Brain pericyte (primary cell): ENCODE measurements at places on chromosomes 2 and 18.

GRCh38 chr2:201984800-201985525, 48.7 kb upstream of the FZD7 start:
- no peak for DNase-seq

GRCh38 chr18:49618742-49619681, 57.2 kb downstream of the LIPG start:
- no peak for DNase-seq

GRCh38 chr2:236938126-236938525, 147.6 kb upstream of the COPS8 start:
- DNase-seq = no peak

- DNase-seq = no peak
These were observed 53.8 kb upstream of the RBBP8 start for GRCh38 chr18:22879293-22879692.

GRCh38 chr2:159108181-159108893, 139.9 kb downstream of the TANC1 start:
- DNase-seq = no peak

DNA sequence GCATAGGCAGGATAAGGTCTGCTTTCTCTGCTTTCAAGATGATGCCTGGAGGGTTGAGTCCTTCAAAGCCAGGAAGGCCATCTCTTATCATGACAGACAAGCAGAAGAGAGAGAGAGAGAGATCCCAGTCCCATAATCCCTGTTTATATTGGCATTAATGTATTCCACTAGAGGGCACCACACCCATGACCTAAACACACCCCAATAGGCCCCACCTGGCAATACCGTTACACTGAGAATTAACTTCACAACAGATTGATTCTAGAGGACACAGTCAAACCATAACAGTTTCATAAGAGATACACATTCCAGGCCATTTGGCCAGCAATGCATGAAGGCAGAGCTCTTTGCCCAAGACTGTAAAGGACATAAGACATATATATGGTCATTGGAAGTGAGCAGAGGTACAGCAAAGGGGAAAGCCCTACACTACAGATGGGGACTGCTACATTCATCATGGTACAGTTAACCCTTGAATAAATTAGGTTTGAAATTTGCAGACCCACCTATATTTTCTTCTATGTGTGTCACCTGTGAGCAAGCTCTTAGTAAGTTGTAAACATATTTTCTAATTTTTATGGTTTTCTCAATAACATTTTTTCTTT, 1516.1 kb downstream of the RPIA start:
- no peak for DNase-seq

DNA sequence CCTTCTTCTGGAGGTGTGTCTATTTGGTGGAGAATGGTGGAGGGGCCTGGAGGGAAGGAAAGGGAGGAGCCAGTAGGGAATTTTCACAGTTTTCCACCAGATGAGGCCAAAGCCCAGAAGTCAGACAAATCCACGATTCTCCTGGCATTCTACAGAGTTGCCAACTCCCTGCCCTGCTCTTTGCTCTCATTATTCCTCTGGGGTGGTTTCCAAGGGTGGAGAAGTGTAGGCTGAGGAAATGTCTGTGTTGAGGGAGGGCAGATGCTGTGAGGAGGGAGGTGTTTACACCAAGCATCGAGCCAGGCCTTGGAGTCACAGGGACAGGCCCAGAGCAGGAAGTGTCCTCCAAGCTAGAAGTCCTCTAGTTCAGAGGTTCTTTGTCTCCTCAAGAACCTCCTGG, 124.1 kb upstream of the LGALSL start:
- no peak for DNase-seq

DNA sequence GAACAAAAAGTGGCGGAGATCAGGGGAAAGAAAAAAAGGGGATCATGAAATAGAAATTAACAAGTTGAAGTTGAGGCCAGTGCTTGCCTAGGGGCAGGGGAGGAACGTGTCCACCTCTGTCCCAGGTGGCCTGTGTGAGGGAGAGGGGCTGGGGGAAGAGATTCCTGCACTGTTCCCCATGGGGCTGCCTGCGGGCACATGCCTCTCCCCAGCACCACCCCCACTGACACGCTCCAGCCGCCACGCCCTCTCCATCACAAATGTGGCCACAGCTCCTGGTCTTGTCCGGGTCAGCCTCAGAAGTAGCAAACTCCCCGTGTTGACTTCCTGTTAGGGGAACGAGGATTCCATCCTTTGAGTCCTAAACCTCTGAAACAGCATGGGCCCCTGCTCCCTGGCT, 161.2 kb downstream of the GLI2 start:
- no peak for DNase-seq

- no peak for DNase-seq
These were observed 116.8 kb upstream of the RAB6C start for GRCh38 chr2:129862668-129863067.

- DNase-seq = no peak
These were observed 79.5 kb upstream of the OTOF start for GRCh38 chr2:26557244-26557925.

DNA sequence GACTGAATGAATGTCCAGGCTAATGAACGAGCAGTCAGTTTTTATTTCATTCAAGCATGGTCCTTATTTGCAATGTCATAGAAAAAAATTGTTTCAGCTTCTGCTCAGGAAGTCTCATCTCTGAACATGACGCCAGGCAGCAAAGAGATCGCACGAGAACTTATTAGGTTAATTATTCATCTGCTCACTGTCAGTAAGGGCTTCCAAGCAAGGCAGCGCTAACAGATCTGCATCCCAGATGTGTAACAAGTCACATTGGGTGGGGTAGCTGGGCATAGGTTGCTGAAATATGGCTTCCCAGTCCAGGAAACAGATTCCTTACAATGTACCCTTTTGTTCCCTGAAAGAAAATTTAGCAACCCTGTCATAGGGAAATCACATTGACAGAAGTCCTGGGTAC, 63.5 kb downstream of the ANKRD44 start:
- DNase-seq = no peak

DNA sequence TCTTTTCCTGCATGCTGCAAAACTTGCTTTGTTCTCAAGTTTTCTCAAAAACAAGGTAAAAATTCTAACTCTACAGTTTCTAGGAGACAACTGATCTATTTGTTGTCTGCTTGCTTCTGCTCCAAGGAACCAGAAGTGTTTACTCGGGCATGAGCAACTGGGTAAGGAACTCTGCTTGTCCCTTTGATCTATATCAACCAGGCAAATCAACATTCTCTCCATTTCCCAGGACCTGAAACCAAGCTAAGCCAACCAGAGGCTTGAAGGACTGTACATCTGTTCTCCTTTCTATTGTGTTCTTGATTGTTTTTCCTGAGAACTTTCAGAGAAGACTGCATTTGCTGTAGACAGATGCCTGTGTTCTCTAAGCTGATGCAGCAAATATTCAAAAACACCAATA, 335.0 kb upstream of the KCNH7 start:
- no peak for DNase-seq

GRCh38 chr2:69304656-69305055, 82.4 kb downstream of the GFPT1 start:
- no peak for DNase-seq

- no peak for DNase-seq
These were observed 83.6 kb upstream of the CYP1B1 start for GRCh38 chr2:38159597-38159996.

- no peak for DNase-seq
These were observed 27.2 kb upstream of the RAPH1 start for GRCh38 chr2:203562268-203562667.

DNA sequence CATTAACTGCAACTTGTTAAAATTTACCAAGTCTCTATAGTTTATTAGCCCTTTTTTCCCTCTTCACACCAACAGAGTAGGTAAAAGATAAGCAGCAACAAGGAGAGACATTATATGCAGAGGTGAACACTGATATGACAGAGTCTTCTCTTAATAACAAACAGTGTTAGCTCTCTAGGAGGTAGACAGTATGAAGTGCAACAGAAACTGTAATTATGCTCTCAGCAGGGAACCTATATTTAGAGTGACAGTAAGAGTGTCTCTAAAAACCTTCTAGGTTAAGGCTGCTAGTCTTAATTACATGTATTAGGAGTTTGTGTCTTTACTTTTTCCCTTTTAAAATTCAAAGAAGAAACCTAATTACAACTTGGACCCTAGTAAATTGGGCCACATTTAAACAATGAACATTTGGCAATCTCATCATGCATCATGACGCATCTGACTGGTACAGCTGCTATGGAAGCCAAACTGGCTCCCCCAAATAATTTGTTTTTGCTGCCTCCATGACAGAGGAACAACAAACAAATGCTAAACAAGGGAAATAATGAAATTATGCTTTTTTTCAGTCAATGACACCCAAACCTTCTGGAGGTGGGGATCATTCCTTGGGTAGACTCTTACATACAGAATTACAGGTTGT, 69.9 kb upstream of the MMADHC start:
- no peak for DNase-seq

DNA sequence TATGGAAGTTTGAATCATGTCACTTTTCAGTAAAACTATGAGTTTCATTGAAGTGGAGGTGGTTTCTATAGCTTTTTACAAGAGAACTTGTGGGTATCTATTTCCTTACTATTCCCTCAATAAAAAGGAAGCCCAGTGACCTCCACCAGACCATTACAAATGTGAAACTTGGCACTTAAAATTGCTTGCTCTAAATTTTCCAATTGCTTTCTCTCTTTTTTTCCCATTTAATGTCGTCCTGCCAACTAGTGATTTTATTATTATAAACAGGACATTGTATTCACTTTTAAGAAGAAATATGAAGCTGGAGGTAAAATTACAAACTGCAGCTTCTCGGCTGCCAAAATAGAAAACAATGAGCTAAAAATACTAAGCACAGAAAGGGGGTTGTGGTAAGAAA, 208.2 kb upstream of the ALPP start:
- DNase-seq = no peak

- no peak for DNase-seq
These were observed 31.9 kb upstream of the ITGA6 start for GRCh38 chr2:172395503-172395902.

GRCh38 chr18:70454704-70455322, 166.0 kb downstream of the SOCS6 start:
- no peak for DNase-seq

DNA sequence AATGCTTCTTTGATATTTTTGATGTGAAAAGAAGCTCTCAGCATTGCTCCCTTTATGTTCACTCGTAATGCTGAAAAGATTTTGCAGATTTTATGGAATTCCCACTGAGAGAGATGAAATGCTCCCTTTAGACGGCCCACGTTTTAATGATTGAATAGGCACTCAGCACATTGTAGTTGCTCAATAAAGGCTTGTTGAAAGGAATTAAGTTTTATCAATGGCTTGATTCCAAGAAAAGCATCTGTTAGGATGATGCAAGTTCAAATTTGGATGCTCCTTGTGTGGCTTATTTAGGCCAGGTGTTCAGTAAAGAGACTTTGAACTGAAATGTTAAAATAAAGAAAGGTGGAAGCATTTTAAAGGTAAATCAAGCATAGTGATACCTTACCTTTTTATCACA, 725.1 kb downstream of the EPHA4 start:
- DNase-seq = no peak

DNA sequence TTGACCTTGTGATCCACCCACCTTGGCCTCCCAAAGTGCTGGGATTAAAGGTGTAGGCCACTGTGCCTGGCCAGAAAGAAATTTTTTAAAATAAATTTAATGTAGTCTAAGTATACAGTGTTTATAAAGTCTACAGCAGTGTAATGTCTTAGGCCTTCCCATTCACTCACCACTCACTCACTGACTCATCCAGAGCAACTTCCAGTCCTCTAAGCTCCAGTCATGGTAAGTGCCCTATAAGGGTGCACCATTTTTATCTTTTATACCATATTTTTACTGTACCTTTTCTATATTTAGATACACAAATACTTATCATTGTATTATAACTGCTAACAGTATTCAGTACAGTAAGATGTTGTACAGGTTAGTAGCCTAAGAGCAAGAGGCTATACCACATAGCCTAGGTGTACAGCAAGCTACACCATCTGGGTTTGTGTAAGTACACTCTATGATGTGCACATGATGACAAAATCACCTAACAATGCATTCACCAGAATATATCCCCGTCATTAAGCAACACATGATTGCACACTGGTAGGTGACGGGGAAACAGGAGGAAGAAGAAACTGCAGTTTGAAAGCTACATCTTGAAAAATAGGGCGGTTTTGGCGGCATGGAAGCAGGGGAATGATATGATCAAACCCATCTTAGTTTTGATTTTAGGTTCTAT, 105.1 kb upstream of the ITGB6 start:
- DNase-seq = no peak

DNA sequence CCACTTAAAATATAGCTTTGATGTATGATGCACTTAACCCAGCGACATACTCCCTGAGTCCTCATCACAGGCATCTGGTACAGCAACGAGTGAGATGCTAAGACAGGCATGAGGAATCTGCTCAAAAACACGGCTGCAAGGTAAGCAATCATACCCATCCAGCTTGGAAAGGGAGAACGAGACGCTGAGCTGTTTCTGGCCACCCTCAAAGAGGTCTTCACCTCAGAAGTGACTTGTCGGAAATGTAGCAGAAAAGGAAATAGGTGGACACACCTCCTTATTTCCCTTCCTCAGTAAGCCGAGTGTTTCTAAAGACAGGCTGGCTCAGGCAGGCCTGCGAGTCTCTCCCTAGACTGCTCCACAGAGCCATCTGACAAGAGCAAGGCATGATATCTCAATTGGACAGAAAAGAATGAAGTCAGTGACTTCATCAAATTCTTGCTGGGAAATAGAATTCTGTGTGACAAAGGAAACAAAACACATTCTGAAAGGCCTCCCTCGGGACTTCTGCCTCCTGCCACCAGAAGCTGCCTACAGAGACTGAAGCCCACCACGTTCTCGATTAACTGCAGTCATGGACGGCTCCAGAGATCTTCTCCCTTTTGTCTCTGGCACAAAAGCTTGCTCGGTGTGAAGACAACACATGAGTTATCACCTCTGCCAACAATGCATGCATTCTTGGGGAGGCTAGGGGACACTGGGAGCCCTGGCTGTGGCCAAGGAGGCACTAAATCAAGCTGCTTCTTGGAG, 84.3 kb downstream of the UXS1 start:
- no peak for DNase-seq

- DNase-seq = no peak
These were observed 8.9 kb upstream of the SESTD1 start for GRCh38 chr2:179273461-179273962.

DNA sequence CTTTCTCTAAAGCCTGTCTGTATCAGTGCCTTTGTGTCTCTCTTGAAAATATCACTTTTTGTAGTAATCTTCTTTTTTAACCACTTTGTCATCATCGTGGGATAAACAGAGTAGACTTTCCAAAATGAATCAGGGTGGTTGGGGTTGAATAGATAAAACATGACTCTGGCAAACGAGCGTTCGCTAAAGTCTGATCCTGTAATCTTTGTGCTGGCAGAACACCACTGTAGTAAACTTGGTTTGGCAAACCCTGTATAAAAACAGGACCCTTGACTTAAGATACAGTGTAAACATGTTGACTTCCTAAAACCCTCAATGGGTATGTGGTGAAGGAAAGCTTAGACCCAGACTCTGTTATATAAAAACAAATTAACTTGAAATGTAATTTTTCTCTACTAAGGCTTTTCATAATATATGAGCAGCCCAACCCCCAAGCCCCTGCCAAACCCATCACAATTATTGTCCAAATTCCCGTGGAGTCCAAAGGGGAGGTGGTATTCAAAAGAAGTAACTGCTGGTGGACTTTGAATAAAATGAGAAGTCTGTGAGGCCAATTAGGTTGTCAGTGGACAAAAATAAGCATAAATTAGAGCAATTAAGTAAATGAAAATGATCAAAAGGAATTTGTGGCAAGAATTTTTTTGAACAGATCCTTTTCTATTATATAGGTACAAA, 52.2 kb downstream of the COLEC12 start:
- no peak for DNase-seq
